ENCODE measurements at places on chromosomes 3 and 15.

GRCh38 chr3:43001556-43002121 is 22.5 kb downstream of the GASK1A start:
- no peak for DNase-seq

- no peak for DNase-seq
Observed at GRCh38 chr3:56023546-56023945, 444.7 kb downstream of the ERC2 start.

- DNase-seq, result no peak
Observed at GRCh38 chr3:50648313-50648712, 26.4 kb upstream of the DOCK3 start.

- no peak for DNase-seq
Observed at GRCh38 chr3:43378066-43378935, 92.0 kb downstream of the SNRK start.

Data from midbrain (tissue), 1 donor.